NCI-H1105 treated with DMSO at 0.1 percent for 48 hours (cell line): ENCODE measurements at places on chromosomes 7 and 10.

GRCh38 chr7:15167912-15168311 is 265.4 kb upstream of the DGKB start:
- no peak for DNase-seq

DNA sequence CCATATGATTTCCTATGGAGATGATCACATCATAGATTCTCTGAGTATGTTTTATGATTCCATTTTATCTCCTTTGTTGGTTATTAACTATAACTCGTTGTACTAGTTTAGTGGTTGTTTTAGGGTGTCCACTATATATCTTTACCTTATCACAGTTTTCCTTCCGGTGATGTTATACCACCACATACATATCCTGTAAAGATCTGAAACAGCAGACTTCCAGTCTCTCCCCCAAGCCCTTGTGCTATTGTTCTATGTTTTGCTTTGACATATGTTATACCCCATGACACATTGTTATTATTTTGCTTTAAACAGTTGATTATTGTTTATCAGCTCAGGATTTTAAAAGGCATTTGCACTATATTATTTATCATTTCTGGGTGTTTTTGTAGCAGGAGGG is 7.3 kb downstream of the IL15RA start:
- no peak for DNase-seq

DNA sequence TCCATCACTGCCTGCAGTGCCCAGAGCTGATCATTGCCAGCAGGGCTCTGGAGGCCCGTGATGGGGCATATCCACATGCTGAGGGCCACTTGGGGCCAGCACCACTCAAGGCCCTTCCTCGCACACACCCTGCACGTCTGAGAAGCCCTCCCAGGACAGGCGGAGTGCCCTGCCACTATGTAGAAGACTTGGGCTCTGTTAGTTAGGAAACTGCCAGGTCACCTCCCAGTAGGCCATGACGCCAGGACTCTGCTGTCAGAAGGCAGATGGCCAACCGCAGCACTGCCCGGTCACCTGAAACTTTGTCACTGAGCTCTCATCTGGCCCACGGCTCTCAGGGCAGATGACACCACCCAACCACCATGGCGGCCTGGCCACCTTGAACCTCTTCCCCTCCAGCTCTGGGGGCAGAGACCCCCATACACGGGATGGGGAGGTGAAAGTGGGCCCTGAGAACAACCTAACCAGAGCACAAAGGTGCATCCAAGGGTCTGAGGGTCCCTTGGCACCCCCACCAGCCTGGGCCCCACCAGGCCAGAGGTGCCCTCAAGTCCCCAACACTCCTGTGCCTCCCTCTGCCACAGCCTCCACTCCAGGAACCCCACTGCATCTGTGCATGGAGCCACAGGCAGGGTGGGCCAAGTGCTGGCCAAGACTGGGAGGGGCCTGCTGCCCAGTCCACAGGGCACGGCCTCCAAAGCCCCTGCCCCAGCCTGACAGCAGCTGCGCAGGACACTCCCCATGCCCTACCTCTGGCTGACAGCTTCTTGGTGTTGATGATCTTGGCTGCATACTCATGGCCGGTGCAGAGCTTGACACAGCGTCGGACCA is 41.8 kb downstream of the CAMK2B start:
- DNase-seq, result no peak

GRCh38 chr10:122132331-122132755 is 138.8 kb upstream of the BTBD16 start:
- DNase-seq, result no peak
